ENCODE measurements at places on chromosomes 13 and 19.

DNA sequence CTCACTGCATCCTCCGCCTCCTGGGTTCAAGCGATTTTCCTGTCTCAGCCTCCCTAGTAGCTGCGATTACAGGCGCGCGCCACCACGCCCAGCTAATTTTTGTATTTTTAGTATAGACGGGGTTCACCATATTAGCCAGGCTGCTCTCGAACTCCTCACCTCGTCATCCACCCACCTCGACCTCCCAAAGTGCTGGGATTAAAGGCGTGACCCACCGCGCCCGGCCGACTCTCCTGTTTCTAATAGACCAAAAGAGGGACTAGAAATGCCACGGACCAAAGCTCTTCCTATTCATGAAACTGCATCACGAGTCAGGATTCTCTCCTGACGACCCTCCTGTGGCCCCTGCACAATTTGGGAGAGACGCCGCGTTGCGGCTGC is 563 bp downstream of the ZNF43 start:
- no peak for DNase-seq

GRCh38 chr13:114226088-114226487 is 8.6 kb upstream of the CDC16 start:
- no peak for DNase-seq

DNA sequence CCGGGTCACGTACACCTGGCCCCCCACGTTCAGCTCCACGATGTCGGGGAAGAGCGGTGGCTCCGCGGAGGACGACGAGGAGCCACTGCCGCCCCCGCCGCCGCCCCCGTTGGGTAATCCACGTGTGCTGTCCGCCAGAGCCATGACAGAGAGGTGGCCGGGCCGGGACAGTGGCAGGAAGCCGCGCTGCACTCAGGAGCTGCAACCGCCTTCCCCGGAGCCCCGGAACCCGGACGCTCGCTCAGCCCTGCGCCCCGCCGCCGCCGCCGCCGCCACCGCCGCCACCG is 257 bp downstream of the KCTD12 start:
- peak; percentile 27 for DNase-seq

- DNase-seq = no peak
These were observed 417.1 kb downstream of the ITGBL1 start for GRCh38 chr13:101869553-101869952.

DNA sequence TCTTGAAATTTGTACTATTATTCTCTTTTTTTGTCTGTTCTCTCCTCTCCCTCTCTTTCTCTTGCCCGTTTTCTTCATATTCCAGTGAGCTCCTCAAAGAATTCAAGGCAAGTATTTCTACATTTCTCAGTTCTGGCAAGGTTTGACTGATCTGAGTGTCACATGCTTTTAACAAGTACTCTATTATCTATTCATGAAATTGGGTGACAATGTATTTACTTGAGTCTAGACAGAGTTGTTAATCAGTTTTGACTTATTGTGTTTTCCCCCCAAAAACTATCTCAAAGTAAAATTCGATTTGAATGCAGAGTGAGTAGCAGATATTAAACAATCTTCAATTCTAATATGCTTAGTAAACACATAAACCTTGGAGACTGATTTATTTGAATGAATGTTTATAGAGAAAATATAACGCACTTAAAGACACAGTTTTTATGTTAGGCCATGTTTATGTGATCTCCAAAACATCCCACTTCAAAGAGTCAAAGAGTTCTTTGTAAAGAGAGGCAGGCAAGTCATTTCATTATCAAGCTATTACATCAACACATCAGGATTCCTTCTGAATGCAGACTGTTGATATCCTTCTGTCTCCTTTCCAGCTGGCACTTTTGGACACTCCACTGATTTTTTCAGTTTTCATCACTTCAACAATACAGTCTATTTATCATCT is 166.6 kb downstream of the SLITRK6 start:
- no peak for DNase-seq

- no peak for DNase-seq
These were observed 36.8 kb downstream of the ACTN4 start for GRCh38 chr19:38684078-38684861.

GRCh38 chr19:41029524-41030432 is 38.7 kb downstream of the CYP2B6 start:
- no peak for DNase-seq

- DNase-seq = no peak
These were observed 31.6 kb downstream of the SYT3 start for GRCh38 chr19:50607874-50608785.

GRCh38 chr13:113091211-113091771 is 14.3 kb upstream of the F7 start:
- DNase-seq = no peak

GRCh38 chr19:7368456-7368855 is 19.7 kb downstream of the ARHGEF18 start:
- no peak for DNase-seq

GRCh38 chr19:16417660-16418596 is 53.8 kb downstream of the EPS15L1 start:
- DNase-seq = peak; percentile 50

GRCh38 chr19:3178377-3178972 is at the start of gene S1PR4:
Gene S1PR4 (plus strand): TSS chr19:3178769. CDS start chr19:3178793, 24 bp downstream.
- DNase-seq = no peak

GRCh38 chr19:18658366-18658855 is 21.6 kb downstream of the KLHL26 start:
- no peak for DNase-seq

GRCh38 chr13:61905054-61905453 is 489.4 kb upstream of the PCDH20 start:
- DNase-seq = no peak

GRCh38 chr13:36766295-36766694 is 52.7 kb upstream of the RFXAP start:
- no peak for DNase-seq

DNA sequence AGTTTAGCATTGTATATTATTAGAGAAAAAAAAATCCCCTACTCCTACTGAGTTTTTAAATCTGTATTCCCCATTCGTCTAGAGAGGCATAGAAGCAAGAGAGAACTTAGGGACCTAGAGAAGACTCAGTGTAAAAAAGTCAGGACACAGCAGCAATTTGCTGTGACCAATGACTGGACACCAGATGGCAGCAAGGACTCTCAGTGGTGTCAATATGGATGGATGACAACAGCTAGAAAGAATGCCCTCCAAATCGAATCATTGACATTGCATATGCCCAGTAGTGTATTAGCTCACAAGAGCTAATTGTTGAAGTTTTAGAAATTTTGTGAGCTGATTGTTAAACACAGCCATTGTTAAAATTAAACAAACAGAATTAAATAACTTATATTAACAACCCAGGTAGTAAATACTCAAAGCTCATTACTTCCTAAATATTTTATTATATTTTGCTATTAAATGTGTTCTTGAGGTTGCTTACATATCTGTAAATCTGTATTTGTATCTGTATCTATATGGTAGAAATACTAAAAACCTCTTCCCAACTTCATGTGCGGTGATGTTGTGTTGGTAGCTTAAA is 43.9 kb downstream of the SIAH3 start:
- no peak for DNase-seq

- no peak for DNase-seq
These were observed 1.2 kb downstream of the ZSWIM4 start for GRCh38 chr19:13796301-13797057.

Measured in NCI-H2081 (cell line).